ENCODE measurements at places on chromosomes 6 and 20.

DNA sequence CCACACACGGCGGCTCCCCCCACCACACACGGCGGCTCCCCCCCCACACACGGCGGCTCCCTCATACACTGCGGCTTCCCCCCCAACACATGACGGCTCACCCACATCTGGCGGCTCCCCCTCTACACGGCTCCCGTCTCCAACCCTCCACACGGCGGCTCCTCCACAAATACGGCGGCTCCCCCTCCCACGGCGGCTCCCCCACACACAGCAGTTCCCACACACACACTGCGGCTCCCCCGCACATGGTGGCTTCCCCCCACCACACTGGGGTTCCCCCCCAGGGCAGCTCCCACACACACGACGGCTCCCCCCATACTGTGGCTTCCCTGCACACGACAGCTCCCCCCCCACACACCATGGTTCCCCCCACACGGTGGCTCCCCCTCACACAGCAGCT lies 98.0 kb downstream of the TTLL2 start:
- DNase-seq, result no peak

- DNase-seq, result peak; percentile 98
Measured at GRCh38 chr6:41697861-41698781, 37.3 kb downstream of the TFEB start.

DNA sequence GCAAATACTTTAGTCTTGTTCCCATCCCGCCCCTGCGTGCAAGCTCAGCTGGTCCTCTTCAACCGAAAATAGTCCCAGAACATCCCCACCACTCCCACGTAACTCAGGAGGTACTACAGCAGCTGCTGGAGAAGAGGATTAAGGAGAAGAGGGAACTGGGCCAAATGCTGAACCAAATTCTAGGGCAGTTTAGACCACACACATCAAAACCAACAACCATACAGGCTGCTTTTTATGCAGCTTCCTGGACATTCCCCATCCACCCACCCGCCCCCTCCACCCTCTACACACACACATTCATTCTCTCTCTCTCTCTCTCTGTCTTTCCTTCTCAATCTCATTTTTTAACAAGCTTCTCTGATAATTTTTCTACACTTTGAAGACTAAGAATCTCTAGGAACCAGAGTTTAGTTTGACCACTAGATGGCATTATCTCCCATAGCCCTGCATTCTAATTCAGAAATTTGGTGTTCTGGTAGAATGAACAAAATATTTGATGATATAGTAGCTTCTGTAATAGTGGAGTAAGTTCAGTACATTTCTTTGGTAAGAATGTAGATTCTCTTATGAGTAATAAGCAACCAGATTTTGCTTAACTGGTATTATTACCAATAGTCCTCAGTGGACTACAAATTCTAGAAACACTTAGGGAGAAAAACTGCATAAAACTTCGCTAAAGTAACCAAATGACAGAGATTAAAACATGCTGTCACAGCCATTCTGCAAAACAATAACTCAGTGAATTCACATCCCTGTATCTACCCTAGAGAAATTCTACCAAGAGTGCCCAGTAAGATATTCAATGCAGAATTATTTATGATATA lies 52.1 kb upstream of the BEND6 start:
- DNase-seq, result peak; percentile 63

DNA sequence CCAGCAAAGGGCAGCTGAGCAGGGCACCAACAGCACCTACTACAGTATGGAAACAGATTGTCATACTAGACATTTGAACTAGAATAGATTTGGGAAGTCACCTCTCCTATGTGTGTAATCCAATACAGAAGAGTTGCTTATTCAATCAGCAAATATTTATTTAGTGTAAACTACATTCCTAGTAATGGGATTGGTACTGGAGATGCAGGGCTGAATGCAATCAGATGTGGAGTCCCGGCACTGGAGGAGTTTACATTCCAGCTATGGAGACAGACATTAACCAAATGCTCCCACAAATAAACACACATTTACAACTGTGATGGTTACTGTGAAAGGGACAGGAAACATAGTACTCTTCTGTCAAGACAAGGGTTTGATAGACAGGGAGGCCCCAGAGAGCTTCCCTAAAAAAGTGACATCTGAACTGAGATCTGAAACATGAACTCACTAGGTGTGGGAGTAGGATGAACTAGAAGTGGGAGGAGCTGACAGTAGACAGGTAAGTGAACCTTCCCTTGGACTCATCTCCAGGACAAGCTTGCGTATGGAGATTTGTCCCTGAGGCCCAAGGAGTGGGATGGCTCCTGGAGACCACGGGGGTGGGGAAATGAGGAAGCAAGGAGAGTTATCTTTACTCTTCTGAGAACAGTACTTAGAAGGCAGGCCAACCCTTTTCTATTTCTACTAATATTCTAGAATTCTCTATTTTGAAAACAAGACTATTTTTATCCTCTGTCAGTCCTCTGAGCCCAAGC lies 420.5 kb downstream of the MAFB start:
- DNase-seq, result no peak

DNA sequence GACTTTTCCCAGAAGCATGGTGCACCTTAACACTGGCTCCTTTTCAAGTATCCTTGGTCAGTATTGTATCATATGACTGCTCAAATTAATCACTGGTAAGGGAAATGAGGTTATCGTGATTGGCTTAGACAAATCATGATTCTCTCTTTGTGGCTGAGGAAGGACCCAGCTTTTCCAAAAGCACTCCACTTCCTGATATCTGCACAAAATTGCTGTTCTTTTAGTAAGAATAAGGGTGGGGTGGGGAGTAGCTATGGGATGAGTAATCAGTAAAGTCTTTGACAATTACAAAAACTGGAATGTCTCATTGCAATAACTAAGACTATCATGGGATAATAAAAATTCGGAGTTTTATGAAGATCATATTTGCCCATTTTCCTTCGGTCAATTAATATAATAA lies 9.0 kb upstream of the RIPPLY2 start:
- no peak for DNase-seq

GRCh38 chr6:90955246-90955645 lies 368.4 kb upstream of the MAP3K7 start:
- no peak for DNase-seq

GRCh38 chr6:159736908-159737307 lies 9.6 kb downstream of the WTAP start:
- DNase-seq, result no peak

- no peak for DNase-seq
Measured at GRCh38 chr6:156857573-156857972, 80.4 kb downstream of the ARID1B start.

GRCh38 chr6:134400941-134401340 lies 83.0 kb upstream of the SGK1 start:
- no peak for DNase-seq

GRCh38 chr6:101840100-101840499 lies 446.6 kb downstream of the GRIK2 start:
- no peak for DNase-seq

GRCh38 chr6:27806981-27807440 lies 105.2 kb downstream of the OR2B2 start:
- peak; percentile 66 for DNase-seq

DNA sequence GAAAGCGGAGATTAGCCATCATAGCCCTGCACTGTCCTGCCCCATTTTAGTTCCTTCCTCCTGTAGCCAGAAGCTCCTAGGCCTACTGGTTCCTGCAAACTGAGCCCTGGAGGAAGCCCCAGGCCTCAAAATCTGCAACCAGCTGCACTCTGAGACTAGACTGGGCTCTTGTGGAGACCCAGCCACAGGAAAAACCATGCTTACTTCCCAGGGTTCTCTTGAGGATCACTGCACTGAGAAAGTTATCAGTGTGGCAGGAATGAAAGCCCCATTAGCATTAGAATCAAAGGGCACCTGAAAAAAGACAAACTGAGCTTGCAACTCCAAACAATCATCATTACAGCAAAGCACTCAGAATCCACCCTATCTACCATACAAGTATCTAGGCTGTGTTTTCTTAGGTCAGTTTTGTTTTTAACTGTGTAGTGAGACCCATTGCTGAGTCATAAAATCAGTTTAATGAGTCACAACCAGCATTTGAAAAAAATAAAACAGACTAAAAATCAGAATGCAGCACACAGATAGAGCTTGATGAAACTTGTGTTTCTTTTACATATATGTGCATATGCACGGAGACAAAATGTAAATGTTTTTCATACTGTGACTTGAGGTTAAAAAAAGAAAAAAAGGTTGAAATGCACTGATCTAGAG lies 91.0 kb downstream of the UNC5CL start:
- DNase-seq, result peak; percentile 83

- DNase-seq, result no peak
Measured at GRCh38 chr6:52523378-52524142, 53.3 kb downstream of the TRAM2 start.

DNA sequence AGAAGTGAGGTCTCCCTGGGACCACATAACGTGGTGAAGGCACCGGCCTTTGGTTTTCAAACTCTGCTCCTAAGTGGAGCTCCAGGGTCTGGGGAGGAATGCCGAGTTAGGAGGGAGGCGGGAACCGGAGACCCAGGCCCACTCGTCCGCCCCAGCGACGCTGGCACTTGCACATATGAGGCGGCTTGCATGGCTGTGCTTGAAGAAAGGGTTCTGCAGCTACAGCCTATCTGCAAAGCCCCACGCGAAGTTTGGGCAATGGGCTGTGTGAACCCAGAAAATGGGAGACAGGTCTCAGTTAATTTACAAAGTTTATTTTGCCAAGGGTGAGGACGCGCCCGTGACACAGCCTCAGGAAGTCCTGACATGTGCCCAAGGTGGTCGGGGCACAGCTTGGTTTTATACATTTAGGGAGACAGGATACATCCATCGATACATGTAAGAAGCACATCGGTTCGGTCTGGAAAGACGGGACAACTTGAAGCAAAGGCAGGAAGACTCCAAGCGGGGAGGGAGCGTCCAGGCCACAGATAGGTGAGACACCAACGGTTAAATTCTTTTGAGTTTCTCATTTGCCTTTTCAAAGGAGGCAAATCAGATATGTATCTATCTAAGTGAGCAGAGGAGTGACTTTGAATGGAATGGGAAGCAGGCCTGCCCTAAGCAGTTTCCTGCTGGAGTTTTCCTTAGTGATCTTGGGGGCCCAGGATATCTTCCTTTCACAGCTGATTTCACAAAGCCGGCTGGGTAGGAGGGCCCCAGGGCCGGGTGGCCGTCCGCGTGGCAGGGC lies 782 bp upstream of the PCMTD2 start:
- DNase-seq, result no peak

DNA sequence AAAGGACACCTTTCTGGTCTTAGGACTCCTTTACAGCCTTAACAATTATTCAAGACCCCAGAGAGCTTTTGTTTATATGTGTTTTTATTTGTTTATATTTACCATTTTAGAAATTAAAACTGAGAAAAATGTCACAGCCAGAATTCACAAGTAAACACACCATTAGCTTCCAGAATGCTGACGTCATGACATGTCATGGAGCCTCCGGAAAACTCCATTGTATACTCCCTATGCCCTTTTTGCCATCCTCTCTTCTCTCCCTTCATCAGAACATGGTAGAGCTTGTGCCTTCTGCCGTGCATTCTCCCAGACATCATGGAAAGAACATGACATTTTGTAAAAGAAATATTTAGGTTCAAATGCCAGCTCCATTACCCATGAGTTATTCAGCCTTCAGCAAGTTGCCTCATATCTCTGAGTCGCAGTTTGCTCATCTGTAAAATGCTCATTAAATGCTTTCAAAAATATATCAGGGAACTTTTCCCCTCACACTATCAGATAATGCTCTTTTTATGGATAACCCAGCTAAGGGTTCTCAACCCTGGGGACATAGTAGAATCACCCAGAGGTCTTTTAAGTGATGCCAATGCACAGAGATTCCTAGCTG lies 27.8 kb downstream of the TNFAIP3 start:
- peak; percentile 92 for DNase-seq

DNA sequence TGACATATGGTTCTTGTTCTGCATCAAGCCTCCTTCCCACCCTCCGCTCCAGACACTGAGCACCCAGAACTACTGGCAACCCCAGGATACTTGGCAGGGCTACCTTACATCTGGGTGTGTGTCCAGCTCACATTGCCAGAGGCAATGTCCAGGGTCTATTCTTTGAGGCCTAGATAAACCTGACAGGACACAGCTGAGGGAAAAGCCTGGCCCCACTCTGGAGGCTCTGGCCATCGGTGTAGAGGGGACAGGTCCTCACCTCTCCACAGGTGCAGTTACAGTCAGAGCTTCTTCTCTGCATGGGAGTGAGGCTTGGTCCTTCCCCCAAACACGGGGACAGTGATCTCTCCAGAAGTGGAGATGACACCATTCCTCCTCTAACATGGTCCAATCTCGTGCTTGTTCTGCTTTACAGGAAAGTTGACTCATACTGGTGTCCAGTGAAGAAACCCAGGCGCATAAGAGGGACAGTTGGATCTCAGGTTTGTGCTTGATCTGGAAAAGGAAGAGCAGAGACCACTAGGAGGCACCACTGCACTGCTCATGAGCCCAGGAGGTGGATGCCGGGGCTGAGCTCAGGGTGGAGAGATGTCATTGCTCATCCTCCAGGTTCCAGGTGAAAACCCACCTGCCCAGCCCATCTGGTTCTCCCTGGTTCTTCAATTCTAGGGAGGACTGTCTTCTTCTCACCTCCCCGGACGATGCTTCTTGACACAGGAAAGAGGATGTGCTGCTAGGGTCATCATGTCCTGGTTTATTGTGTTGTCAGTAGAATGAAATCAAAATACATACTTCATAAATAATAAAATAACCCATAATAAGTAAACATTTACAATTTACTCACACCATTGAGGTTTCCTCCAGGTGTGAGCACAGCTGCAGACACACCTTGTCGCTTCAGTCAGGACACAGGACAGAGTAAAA lies 14.7 kb downstream of the HLA-F start:
- DNase-seq, result peak; percentile 76
